Stimulated activated CD4-positive, alpha-beta T cell treated with anti-CD3 and anti-CD28 coated beads, Interleukin-1b, Interleukin-23, amount 100 ng/mL, for 48 hours (primary cell): ENCODE measurements at places on chromosomes 6 and 20.

DNA sequence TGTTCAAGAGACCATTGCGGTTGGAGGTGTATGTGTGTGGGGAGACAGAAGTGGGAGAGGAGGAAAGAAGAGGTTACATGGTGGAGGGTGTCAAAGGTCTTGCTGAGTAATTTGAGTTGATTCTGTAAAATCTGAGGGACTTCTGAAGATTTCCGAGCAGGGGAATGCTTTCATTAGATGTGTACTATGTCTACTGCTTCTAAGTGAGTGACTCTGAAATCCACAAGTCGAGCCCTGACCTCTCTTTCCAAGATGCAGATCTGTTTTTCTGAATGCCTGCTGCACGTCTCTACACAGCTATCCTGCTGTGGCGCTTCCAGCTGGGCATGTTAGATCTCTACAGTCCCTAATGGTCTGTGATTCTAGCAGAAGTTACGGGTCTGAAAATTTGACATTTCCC is 209.8 kb downstream of the ATXN1 start:
- no peak for DNase-seq

- no peak for DNase-seq
These were observed 782 bp downstream of the TRMT11 start for GRCh38 chr6:125987026-125987617.

DNA sequence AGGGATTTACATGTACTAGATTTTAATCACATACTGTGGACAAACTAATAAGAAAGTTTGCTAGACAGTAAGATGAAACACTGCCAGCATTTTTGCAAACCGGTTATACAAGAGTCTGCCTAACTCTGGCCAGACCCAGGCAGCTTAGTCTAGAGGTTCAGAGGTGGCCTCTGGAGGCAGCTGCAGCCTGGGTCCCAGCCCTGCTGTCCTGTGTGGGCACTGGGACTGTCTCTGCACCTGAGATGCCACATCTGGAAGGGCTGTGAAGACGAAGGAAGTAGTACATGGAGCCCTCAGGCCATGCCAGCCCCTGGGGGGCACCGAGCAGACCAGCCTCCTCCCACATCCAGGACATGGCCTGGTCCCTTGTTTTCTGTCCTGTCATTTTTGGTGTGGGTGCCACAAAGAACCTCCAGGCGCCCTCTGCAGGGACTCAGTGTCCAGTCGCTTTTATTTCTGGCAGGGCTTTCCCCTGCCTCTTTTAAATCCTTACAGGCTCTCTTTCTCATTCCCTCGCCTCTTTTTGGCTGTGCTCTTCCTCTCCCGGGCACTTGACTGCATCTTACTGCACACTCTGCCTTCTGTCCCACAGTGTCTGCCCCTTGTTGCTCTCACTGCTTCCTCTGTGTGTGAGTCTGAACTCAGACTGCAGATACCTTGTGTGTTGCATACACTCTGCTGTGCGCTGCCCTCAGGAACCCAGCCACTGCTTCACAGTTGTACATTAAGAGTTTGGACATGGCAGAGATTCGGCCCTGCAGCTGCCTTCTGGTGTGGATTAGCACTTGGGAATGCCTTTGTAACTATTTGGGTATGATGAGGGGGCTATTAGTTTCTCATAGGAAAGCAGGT is 216.7 kb downstream of the ZDHHC14 start:
- DNase-seq: peak; percentile 23

GRCh38 chr6:170555305-170555704 is 1.1 kb downstream of the TBP start:
- DNase-seq: no peak

DNA sequence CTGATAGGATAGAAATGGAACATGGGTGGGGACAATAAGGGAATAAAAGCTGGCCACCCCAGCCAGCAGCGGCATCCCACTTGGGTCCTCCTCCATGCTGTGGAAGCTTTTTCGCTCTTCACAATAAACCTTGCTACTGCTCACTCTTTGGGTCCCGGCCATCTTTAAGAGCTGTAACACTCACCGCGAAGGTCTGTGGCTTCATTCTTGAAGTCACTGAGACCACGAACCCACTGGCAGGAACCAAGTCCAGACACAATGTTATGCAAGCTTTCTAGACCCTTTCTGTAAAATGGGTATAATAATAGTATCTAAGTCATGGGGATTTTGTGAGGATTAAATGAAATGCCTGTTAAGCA is 48.9 kb upstream of the EZR start:
- DNase-seq: no peak
